ENCODE measurements at places on chromosomes 16 and 17.

DNA sequence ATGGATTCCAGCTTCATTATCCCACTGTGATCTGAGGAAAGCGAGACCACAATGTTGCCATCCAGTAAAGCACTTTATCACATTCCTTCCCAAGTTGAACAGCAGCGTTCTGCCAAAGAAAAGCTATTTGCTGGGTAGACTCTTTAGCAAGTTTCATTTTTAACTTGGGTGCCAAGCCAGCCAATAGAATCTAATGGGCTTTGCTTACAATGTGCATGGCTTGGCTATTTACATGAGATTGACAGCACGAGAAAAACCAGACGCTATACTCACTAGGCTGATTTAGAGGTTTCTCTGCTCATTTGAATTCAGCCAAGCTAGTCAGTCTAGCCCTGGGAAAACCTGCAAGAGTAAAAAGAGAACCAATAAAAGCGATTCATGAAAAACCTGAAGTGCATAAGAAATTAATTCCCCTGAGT, 108.9 kb downstream of the CDH13 start:
- DNase-seq, result no peak

- peak; percentile 9 for DNase-seq
These were observed 138.2 kb downstream of the C16orf95 start for GRCh38 chr16:87178977-87179376.

DNA sequence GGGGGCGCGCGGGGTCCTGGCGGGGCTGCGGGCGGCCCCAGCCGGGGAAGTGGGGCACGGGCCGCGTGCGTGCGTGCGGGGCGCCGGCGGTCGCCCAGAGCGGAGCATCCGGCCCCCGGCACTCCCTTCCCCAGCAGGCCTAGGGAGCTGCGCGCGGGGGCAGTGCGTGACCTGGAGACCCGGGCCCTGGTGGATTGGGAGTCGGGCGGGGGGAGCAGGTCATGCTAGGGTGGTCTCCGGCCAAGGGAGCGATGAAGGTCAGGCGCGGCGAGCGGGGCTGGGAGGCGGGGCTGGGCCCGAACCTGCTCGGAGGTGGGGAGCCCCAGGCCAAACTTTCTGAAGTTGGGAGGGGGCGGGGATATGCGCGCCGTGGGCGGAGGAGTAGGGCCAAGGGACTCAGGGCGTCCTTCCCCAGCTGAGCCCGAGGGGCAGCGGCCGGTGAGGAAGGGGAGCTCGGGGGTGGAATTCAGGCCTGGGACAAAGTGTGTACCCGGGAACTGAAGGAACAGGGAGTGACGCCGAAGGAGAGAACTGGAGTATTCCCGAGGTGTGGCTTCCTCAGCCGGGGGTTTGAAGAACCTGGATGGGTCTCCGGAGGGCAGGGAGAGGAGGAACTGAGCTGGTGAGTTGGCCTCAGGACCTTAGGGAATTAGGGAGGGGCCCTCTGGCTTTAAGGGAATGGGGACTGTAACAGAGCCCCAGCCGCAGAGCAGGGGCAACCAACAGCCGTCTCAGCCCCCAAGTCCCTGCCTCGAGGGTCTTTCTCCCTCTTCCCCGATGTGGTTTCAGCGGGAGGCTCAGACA, 589 bp downstream of the XYLT2 start:
- no peak for DNase-seq

DNA sequence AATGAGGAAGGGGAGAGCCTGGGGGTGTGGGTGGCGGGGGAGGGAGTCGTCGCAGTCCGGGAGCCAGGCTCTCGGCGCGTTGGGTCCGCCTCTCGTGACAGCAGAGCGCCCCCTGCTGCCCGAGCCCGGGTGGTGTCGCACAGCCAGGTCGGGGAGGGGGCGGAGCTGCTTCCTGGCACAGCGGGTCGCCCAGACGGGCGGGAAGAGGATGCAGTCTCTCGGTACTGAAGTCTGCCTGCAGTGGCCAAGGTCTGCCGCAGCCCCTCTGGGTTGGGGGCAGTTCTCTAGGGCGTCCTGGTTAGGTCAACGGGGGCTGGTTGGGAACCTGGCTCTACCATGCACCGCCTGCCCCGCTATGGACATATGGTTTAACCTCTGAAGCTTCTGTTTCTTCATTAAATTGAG, 38.2 kb upstream of the CCDC182 start:
- DNase-seq, result peak; percentile 12

DNA sequence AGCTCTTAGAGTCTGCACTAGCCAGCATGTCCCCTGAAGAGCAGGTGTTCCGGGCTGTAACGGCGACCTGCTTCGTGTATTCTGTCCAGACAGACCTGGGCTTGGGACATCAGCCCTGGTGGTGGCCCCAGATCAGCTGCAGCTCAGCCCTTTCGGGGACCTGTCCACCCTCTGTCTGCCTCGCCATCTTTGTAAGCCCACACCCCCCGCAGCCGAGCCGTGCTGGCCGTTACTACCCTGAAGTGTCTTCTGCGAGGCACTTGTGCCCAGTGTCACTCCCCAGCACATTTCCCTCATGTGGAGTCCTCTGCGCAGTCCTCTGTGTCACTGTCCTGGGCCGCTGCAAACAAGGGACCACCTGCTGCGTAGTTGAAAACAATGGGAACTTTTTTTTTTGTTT, 10.4 kb downstream of the CARD14 start:
- DNase-seq, result no peak

GRCh38 chr17:17587614-17588337, 3.7 kb downstream of the PEMT start:
- no peak for DNase-seq

DNA sequence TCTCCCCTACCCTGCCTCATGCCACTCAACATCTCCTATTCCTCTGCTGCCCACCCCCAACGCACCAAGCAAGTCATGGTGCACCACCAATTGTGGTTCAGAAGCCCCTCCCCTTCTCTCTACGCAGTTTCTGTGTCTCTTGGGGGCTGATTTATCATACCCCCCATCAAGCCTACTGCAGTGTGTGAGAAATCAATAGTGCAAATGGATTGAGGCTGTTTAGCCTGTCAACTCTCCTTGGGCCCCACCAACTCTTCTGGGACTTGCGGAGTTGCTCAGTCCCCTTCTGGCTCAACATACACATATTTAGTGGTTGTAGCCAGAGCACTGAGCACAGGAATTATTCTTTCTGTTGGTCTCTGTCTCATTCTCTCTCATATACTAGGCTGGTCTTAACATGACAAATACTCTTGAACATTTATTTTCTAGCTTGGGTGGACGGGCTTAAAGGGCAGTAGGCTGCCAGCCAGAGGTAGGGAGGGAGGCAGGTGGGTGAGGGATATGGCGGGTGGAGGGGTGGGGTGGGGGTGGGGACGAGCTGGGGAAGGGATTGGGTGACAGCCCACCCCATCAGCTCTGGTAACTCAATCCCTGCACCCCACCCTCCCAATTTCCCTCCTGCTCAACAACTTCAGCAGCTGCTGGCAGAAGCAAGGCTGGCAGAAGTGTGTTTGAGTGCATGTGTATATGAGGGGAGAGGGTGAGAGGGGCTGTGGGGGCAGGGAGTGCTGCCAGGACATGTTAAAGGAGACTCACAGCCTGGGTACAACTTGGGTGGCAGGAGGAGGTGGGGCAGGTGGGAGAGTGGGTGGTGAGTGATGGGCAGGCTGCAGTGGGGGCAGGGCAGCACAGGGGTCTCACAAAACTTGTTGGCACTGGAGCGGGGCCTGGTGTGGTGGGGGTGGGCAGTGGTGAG, 4.9 kb downstream of the RARA start:
- DNase-seq, result no peak

DNA sequence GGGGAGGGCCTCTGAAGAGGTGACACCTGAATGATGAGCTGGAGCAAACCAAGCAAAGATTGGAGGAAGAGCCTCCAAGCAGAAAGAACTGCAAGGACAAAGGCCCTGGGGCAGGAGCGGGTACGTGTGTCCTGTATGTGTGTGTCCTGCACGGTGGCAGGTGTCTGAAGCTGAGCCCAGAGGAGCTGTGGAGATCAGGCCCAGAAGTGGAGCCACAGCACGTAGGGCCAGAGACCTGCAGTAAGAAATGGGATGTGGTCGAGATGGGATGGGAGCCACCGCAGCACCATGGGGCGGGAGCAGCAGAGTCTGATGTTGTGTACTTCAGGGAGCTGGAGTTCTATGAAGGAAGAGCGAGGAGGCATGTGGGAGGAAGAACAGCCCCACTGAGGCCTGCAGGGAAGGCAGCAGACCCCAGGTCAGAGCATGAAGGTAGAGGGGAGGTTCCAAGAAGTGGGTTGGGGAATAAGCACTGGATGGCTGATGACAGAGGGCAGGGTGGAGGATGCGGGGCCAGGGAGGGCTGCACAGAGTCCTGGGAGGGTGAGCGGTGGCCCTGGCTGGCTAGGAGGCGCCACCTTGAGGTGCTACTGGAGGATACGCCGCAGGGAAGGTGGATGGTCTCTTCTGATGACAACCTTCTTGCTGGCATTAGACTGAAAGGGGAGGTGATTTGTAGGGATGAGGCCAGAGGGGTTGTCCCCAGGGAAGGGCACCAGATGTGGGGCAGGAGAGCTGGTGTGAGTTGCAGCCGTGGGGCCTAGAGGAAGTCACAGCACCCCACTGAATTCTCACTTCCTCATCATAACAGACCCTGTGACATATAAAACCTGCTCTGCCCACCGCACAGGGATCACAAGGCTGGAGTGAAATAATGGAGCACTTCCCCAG, 10.6 kb upstream of the CETP start:
- DNase-seq, result peak; percentile 51

DNA sequence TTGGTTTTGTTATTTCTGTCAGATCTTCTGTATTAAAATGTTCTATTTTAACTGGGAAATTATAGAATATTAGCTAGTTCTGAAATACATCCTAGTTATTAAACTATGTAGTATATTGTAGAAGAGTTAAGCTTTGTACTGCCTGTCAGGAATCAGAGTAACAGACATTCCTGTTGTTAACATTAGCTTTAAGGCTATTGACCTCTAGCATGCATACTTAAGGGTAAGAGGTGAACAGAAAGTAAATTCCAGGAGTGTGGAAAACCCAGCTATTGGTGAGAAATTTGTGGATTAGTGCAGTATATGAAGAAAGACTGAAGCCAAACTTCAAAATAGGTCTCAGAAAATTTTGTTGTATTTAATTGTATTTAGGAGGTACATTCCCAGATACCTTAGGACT, 111.3 kb downstream of the CHD9 start:
- no peak for DNase-seq

- DNase-seq, result no peak
These were observed 70.2 kb upstream of the NETO2 start for GRCh38 chr16:47213761-47214440.

GRCh38 chr17:67390646-67391361, 13.7 kb downstream of the PITPNC1 start:
- DNase-seq, result peak; percentile 93

GRCh38 chr17:27319541-27320221, 25.8 kb downstream of the WSB1 start:
- DNase-seq, result peak; percentile 9

- DNase-seq, result no peak
These were observed 208.1 kb downstream of the COPRS start for GRCh38 chr17:31650756-31651520.

DNA sequence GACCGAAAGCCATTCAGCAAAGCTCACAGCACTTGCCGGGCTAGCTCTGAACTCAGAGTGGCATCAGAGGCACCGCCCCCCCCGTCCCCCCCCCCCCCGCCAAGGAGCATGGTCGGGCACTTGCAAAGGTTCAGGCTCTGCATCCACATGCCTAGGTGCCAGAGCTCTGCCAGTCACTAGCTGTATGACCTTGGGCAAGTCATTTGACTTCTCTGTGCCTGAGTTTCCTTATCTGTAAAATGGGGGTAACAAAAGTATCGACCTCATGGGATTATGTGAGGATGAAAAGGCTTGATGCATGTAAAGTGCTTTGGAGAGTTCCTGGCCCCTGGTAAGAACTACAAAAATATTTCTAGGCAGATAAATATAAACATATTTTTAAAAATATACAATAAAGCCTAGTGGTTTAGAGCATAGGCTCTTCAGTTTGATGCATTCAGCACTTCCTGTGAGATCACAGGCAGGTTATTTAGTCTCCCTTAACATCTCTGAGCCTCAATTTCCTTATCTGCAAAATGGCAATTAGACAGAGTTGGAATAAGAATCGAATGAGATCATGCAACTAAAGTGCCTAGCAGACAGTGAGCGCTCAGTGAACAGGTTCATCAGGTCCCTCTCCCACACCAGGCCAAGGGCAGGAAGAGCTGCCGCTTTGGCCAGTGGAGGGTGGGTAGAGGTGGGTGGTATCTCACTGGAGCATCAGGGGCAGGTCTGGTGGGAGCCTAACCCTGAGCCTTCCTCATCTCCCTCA, 117.2 kb downstream of the CYLD start:
- no peak for DNase-seq

- DNase-seq, result no peak
These were observed 10.8 kb downstream of the LRRC3C start for GRCh38 chr17:39938140-39938869.

DNA sequence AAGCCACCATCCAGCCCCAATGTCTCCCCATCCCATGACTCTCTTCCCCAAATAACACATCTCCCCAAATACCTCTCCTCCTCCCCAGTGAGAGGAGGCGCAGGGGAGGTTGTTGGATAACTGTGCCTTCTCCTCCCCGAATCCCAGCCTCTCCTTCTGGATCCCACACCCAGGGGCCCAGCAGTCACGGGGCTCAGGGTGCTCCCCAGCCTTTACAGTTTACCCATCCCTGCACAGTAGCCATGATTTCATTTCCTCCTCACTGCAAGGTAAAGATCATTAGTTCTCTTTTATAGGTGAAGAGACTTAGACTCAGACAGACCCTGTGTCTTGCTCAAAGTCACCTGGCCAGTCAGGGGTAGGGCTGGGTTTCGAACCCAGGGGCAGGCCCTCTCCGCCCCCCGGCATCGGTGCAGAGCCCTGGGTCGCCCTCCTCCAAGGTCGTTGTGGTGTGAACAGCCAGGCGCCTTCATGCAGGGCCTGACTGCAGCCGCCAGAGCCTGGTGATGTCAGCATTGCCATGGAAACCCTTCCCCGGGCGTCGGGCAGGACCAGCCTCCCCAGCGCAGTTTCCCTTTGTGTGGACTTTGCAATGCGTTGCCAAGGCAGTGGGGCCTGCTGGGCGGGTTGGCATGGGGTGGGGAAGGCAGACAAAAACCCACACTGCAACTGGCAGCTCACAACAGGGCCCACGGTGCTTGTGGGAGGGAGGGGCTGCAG, 53.3 kb upstream of the TOB1 start:
- DNase-seq, result peak; percentile 94

DNA sequence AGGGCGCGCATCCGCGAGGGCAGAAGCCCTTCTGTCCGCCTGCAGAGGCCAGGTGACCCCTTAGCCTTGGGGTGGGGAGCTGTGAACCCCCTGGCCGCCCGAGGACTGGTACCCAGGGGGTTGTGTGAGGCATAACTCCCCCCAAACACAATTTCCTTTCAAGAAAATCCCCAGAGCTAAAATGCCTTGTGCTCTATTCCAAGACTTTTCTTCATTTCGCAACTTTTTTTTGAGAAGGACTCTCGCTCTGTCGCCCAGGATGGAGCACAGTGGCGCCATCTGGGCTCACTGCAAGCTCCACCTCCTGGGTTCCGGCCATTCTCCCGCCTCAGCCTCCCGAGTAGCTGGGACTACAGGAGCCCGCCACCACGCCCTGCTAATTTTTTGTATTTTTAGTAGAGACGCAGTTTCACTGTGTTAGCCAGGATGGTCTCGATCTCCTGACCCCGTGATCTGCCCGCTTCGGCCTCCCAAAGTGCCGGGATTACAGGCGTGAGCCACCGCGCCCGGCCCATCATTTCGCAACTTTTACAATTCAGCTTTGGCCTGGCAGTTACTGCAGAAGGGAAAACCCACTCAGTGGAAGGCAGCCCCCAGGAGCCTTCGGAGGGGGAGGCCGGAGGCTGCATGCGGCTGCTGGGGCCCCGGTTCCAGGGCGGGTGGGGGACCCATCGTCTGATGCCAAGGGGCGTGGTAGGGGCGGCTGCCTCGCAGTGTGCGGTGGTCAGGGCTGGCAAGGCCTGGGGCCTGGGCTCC, 963 bp upstream of the APRT start:
- DNase-seq, result peak; percentile 37

Data from HFFc6 (cell line).